Tibial artery (tissue), 4 donors: ENCODE measurements at places on chromosomes 6 and 20.

DNA sequence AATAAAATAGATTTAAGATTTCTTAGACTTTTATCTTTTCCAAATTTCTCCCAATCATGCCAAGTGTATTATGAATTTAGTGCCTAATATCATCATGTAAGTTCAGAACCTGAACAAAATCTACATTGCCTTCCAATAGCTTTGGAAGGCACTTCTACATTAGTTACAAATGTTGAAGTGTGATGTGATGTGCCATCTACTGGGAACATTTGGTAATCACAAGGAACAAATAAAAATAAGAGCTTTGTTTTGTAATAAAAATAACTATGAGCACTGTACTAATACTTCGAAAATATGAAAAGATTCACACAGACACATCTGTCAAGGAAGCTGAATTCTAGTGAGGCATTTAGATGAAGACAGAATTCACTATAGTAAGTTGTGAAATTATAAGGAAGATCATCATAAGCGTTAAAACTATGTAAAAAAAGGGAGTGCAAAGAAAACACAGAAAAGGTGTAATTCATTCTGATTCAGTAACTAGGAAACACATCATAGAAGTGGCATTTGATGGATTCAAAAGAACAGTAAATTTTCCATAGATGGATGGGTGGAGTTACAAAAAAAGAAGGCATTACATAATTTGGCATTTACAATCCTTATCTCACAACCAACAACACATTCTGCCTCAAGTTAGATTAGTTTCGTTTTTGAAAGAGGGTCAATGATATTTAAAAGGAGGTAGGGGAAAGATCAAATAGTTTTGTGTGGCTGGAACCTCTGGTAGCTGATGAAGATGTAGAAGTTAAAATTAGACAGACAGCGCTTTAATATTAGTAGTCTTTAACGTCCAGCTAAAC is 161.0 kb downstream of the ASCC3 start:
- no peak for DNase-seq

DNA sequence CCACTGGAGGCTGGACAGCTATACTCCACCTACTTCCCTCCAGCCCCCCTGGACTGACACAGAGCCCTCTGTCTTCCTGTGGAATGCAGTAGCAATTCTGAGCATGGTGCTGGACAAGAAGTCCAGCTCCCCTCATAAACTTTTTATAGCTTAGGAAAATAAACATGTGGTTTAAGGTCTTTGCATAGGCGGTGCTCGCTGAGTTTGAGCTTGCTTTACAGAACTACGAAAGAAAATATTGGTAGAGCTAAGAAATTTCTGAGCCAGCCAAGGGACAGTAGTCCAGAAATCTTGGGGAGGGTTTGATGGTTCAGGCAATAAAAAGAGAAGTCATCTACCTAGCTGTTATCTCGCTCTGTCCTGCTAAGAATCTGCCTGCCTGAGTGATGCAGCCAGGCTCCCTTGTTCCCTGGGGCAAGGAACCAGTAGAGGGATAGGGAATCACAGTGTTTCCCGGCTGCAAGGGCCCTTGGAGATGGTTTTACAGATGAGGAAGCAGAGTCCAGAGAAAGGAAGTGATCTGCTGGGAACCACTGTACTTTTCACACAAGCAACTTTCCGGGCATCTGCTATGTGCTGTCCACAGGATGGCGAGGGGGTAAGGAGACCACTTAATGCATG is 343.4 kb downstream of the CDC5L start:
- no peak for DNase-seq

GRCh38 chr6:121158438-121158837 is 175.8 kb downstream of the TBC1D32 start:
- no peak for DNase-seq

- DNase-seq: no peak
Measured at GRCh38 chr6:36682328-36683144, 4.0 kb downstream of the CDKN1A start.

DNA sequence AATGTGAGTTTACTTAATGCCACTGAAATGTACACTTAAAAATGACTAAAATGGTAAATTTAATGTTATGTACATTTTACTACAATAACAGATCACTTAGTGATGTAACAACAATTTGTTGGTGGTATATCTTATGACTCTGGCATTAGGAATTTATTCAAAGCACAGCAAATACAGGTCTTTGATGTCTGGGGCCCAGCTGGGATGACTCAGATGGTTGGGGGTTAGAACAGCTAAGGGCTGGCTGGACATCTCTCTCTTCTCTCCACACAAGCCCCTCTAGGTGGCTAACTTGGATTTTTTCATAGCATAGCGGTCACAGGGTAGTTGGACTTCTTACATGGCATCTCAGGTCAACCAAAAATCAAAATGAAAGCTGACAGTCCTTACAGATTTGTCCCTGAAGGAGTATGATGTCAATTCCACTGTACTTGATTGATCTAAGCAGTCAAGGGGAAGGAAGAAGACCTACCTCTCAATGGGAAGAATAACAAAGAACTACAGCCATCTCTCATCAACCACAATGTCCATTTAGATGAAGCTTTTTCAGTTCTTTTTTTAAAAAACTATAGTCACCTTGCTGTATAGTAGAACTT is 37.5 kb upstream of the LCA5 start:
- DNase-seq: no peak

- DNase-seq: no peak
Measured at GRCh38 chr6:144294016-144294415, 8.9 kb downstream of the UTRN start.

DNA sequence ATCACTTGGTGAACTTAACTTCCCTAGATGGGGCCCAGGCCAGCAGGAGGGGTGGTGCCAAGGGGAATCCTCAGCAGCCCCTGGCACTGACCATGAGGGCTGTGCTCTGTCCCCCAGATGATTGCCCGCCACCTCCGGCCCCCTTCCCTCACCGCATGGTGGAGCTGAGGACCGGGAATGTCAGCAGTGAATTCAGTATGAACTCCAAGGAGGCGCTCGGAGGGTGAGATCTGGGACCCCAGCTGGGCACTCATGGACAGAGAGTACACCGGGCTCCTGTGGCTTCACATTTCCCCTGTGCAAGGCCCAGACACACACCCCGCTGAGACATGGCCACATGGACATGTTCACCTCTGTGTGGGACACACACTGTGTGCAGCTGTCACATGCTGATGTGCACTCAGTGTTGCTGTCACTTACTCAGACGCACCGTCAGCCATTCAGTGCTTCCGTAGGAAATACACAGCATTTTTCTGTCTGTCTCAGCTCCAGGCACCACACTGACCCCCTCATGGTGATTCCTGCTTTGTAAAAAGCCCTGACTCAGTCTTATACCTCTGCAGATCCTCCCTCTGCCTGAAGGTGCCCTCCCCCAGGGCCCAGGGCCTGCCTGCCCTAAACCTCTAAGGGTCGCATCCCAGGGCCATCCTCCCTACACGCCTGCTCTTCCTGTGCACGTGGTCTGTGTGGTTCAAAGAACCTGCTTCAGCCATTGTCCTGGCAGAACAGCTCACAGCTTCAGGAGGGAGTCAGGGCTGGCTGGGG is 4.4 kb downstream of the MYLK2 start:
- no peak for DNase-seq
